ENCODE measurements at places on chromosomes 4 and X. TPM values are rescaled to one million over a fixed set of nuclear protein-coding genes. Genes with fewer than 3 reads are reported as not detected.

Gene FGFBP2
- polyA plus RNA-seq: not detected

Gene CT83
- polyA plus RNA-seq: not detected

Gene SHROOM3
- 3.0 TPM for polyA plus RNA-seq

Gene NDUFA1
- 207 TPM for polyA plus RNA-seq

- no peak for DNase-seq
Observed at GRCh38 chrX:17922303-17922702, 61.2 kb upstream of the RAI2 start.

- DNase-seq: no peak
Observed at GRCh38 chrX:31435592-31435991, 363.8 kb upstream of the FTHL17 start.

- DNase-seq: no peak
Observed at GRCh38 chr4:11438647-11439046, 10.0 kb upstream of the HS3ST1 start.

GRCh38 chr4:72377491-72378194, 191.4 kb downstream of the ADAMTS3 start:
- no peak for DNase-seq

DNA sequence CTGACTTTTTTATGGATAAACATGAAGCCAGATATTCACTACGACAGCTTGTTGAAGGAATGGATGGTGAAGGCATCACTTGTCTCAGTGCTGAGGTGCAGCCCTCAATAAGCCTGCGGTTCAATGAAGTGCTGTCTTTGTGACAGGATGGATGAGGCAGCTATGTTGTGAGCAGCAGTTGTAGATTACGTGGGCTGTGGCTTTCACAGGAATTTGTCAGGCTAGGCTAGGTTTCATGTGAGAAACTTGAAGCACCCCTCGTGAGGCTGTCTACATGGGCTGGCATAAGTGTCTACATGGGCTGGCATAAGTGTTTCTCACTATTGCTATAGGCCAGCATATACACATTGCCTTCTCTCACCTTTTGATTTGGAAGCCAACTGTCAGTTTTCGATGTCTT, 1050.0 kb downstream of the ADGRL3 start:
- DNase-seq: no peak

- DNase-seq: no peak
Observed at GRCh38 chr4:47579235-47579634, 94.2 kb downstream of the ATP10D start.

DNA sequence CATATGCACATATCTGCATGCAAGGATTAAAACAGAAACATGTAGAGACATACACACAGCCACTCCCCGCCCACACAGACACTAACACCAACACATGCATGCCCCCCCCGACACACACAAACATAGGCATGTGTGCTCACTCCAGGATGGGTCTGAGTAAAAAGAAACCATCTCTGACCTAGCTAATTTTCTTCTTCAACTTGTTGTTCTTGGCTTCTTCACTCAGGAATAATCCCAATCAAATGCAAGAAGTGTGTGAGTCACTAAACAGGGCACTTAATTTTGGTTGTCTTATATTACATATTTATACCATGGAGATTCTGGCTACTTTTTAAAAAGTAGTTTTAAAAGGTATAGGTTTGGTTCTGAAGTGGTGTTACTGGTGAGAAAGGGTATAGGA, 28.3 kb downstream of the ENOX2 start:
- no peak for DNase-seq
